Fibroblast of skin of scalp (primary cell): ENCODE measurements at places on chromosomes 7 and 10.

GRCh38 chr10:122139627-122140170 is 131.4 kb upstream of the BTBD16 start:
- DNase-seq = no peak

- no peak for DNase-seq
These were observed 5.1 kb downstream of the DPY19L1 start for GRCh38 chr7:35032166-35032565.

GRCh38 chr7:12303062-12303461 is 92.0 kb downstream of the TMEM106B start:
- DNase-seq = no peak

GRCh38 chr10:67788028-67788886 is 49.7 kb downstream of the DNAJC12 start:
- DNase-seq = no peak

DNA sequence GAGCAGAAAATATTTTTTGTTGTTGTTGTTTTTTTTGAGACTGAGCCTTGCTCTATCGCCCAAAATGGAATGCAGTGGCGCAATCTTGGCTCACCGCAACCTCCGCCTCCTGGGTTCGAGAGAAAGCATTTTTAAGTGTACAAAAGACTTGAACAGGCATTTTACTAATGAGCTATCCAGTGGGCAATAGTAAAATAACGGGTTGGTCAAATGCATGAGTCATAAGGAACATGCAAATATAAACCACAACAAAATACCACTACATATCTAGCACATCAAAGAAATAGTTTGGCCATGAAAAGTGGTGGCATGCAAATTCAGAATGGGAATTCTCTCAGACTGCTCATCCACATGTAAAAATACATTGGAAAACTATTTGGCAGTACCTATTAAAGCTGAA is 71.7 kb upstream of the TMEM106B start:
- DNase-seq = no peak
